ENCODE measurements at places on chromosomes 3 and 15.

DNA sequence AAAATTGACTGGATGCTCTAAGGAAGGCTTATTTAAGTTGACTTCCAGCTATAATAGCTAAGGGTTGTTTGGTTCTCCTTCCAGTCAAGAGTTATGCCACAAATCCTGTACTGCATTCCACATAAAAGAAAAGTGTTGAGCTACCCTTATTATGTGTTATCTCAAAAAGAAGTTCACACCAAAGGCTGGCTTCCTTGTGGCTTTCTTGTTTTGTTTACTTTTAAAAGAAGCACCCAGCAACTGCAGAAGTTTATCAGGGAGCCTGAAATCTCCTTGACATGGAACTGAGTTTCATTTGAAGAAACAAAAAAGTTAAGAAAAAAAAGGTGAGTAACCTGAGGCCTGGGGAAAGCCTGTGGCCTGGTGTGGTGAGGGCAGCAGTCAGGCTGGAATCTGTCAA lies 10.2 kb downstream of the MGLL start:
- no peak for DNase-seq

DNA sequence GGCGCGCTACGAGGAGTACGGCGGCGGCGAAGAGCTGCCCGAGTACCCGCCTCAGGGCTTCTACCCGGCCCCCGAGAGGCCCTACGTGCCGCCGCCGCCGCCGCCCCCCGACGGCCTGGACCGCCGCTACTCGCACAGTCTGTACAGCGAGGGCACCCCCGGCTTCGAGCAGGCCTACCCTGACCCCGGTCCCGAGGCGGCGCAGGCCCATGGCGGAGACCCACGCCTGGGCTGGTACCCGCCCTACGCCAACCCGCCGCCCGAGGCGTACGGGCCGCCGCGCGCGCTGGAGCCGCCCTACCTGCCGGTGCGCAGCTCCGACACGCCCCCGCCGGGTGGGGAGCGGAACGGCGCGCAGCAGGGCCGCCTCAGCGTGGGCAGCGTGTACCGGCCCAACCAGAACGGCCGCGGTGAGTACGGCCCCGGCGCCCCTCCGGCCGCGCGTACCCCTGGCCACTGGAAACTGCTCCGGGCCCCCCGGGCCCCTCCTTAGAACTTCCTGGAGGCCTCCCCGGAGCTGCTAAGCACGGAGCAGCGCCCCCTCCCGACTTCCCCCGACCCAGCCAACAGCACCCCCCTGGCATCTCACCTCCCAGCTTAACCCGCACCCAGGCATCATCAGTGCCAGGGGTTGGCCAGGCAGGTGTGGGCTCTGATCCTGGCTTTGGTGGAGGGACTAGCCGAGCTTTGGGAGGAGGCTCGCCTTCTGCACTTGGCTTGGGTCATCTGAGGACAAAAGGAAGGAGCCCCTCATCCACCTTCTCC lies 1.4 kb downstream of the LOXL1 start:
- DNase-seq, result peak; percentile 78

GRCh38 chr15:91922646-91923547 lies 69.4 kb downstream of the SLCO3A1 start:
- no peak for DNase-seq

- DNase-seq, result no peak
Measured at GRCh38 chr3:8621872-8622271, 22.7 kb downstream of the SSUH2 start.

DNA sequence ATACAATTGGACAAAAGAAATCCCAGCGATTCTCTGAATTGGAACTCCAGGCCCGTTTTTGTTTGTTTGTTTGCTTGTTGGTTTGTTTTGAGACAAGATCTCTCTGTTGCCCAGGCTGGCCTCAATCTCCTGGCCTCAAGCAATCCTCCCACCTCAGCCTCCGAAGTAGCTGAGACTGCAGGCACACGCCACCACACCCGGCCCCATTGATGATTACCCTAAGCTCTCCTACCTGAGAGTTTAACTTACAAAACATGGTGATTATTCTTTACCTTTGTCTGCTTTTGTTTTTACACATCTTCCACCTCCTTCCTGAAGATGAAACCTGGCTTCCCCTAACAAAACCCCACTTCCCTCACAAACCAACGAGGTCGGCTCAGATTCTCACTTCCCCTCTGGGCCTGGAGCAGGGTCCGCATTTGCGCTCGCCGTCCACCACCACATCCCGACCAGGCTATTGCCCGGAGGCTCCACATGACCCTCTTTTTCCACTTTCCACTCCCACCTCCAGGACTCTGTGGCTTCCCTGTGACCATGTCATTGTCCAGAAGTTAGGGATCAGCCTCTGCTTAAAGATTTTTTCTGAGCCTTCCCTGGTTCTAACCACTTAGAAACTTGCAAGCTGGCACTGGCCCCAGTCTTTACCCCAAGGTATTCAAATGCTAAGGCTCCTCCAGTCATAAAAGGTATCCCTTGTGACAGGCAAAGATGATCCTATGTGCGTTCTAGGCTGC lies 14.8 kb downstream of the KLHL6 start:
- no peak for DNase-seq

- no peak for DNase-seq
Measured at GRCh38 chr15:56351353-56351752, 13.9 kb upstream of the TEX9 start.

- DNase-seq, result no peak
Measured at GRCh38 chr3:37946531-37946889, 44.1 kb upstream of the VILL start.

DNA sequence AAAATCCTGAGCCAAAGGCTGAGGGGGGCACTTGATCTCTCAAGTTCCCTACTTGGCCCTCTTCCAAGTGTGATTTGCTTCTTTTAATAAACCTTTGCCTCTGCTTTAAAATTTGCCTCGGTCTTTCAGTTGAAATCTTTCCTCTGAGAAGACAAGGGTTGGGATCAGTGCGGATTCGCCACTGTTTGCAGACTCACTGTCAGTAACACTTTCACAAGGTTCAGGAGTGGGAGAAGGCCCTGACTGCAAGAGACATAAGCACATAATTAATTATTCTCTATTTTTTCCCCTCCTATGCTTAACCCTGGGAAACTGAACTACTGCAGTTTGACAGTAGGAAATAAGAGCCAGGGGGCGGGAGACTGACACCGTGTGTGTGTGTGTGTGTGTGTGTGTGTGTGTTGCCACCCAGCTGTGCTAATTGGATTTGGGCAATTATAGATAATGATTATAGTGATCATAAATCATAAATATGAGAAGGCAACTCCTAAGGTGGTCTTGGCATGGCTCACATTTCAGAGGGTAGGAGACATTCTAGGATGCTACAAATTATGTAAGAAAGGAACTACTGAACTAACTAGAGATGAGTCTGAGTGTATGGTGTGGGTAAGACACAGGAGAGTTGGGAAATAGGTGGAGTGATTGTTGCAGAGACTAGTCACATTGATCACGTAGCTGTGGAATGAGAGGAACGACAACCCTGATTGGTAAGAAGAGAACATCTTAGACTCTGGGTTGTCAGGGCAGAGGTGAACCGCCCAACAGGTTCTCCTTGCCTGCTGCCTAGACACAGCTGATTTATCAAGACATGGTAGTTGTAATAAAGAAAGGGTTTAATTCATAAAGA lies 5.5 kb upstream of the ZNF662 start:
- DNase-seq, result no peak

DNA sequence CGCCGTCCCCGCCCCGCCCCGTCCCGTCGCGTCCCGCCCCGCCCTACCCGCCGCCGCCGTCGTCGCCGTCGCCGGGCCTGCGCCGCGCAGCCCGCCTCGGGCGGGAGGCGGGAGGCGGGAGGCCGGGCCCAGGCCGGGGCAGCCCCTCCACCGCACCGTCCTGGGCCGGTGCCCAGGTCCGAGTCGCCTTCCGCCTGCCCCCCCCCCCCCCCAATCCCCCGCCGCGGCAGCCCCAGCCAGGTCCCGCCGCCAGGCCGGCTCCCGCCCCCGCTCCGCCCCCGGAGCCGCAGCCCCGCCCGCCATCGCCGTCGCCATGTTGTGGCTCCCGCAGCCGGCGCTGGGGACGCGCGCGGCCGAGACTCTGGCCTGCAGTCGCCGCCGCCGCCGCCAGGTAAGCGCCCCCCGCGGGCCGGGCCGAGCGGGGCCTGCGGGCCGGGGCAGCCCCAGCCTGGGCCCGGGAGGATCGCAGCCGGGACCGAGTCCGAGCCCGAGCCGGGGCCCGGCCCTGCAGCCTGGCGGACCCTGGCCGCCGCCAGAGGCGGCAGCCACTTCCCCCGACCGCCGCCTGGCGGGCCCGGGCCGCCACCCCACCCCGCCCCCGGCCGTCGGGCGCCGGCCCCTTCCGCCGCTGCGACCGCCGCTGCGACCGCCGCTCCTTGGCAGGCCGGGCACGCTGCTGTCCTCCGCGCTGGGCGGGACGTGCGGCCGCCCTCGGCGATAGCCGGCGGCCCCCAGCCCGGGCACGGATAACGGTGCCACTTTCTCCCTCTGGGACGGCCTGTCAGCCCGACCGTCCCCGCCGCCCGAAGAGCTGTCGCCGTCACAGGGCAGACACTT lies at the start of gene ZNF592:
TSS of gene ZNF592 (plus strand) at position 319 of the 837 bp plus-strand sequence. CDS start 34,084 bp downstream, outside the sequence.
- DNase-seq, result peak; percentile 76

- DNase-seq, result no peak
Measured at GRCh38 chr15:57227899-57228298, 148.4 kb upstream of the CGNL1 start.

All from central memory CD4-positive, alpha-beta T cell (primary cell).